Vein endothelial cell (primary cell): ENCODE measurements at places on chromosomes 5 and 9. TPM values are rescaled to one million over a fixed set of nuclear protein-coding genes. Genes with fewer than 3 reads are reported as not detected.

Gene PCDHB16
- 0.65 and 0.86 TPM in 2 replicates for total RNA-seq

Gene STPG3
- total RNA-seq: not detected in 2 replicates

Gene PKD2L2
- total RNA-seq: 0.10 TPM in 1 of 2 replicates, not detected in the other

Gene PCDHAC2
- total RNA-seq: 0.33 and 1.9 TPM in 2 replicates

Gene PCDHB10
- total RNA-seq: 1.1 and 1.3 TPM in 2 replicates

Gene OLFML2A
- total RNA-seq: 1.1 and 3.3 TPM in 2 replicates

Gene CRHBP
- 0.29 TPM in 1 of 2 replicates, not detected in the other for total RNA-seq

Gene ZFP37
- total RNA-seq: 1.1 and 1.3 TPM in 2 replicates

Gene ZNF354C
- 5.6 and 6.4 TPM in 2 replicates for total RNA-seq

Gene HSPA9
- total RNA-seq: 225 and 355 TPM in 2 replicates

Gene PMPCA
- 55.5 and 60.7 TPM in 2 replicates for total RNA-seq

Gene ZNF883
- 0.48 and 0.65 TPM in 2 replicates for total RNA-seq

Gene TRMT10B
- 3.1 and 3.3 TPM in 2 replicates for total RNA-seq

Gene REXO4
- 13.4 and 16.0 TPM in 2 replicates for total RNA-seq

Gene FOXD4L4
- total RNA-seq: 0.19 and 0.33 TPM in 2 replicates

Gene SETX
- 71.5 and 78.3 TPM in 2 replicates for total RNA-seq

Gene CCDC127
- total RNA-seq: 3.6 and 4.5 TPM in 2 replicates

Gene RBM22
- 38.2 and 46.9 TPM in 2 replicates for total RNA-seq

Gene ELOVL7
- total RNA-seq: 0.10 TPM in 1 of 2 replicates, not detected in the other

Gene TMEM174
- not detected in 2 replicates for total RNA-seq

Gene SPATA31A5
- total RNA-seq: not detected in 2 replicates

Gene PCDHB11
- total RNA-seq: 0.57 and 0.65 TPM in 2 replicates

Gene GABRA6
- total RNA-seq: not detected in 2 replicates

Gene PROB1
- 4.6 and 7.2 TPM in 2 replicates for total RNA-seq

Gene PCDHAC1
- total RNA-seq: 0.10 and 0.33 TPM in 2 replicates

Gene UBAP2
- 30.1 and 38.0 TPM in 2 replicates for total RNA-seq
